ENCODE measurements at places on chromosomes 2 and 18. TPM values are rescaled to one million over a fixed set of nuclear protein-coding genes. Genes with fewer than 3 reads are reported as not detected.

GRCh38 chr2:143946436-143947391 is 573.2 kb downstream of the ZEB2 start:
- DNase-seq = no peak

DNA sequence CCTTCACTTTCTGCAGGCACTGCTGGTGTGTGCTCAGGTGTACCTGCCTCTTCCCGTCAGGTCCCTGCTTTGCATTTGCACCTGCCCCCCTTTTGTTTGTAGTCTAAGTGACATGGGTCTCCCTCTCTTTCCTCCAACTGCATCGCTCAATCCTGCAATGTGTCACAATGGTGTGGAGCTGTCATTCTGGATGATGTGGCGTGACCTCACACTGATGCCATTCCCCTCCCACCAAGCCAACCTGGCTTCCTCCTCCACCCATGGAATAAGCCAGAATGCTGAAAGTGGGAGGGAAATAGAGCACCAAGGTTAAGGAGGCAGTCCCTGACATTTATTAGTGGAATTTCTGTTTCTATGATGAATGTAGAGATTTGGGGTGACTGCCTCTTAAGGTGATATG is 156.7 kb downstream of the ZBTB7C start:
- no peak for DNase-seq

DNA sequence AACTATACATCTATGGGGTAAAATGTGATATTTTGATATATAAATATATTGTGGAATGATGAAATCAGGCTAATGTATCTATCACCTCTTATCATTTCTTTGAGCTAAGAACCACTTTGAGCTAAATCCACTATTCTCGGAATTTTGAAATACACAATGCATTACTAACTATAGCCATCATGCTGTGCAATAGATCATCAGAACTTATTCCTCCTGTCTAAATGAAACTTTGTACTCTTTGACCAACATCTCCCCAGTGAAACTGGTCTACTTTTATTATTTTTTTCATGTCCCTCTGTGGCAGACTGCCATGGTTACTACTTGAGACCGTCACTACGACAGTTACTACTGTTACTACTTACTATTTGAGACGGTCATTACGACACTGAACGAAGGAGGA is 11.4 kb downstream of the PECR start:
- no peak for DNase-seq

DNA sequence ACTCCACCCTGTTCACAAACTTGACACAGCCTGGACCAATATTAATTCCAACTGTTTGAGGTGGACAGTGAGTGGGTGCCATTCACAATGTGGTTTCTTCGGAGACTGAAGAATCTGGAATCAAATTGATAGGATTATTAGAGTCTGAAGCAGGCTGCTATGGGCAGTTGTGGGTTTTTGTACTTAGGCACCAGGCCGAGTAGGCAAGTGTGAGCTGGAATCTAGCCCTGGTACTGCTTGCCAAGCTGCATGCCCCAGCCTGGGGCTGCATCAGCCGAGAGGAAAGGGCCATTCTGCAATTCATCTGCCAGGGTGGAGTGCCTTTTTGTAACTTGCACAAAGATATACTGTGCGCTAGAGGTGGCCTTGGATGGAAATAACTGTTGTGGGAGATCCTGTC is 654.7 kb upstream of the FANCL start:
- DNase-seq = no peak

- no peak for DNase-seq
These were observed 19.5 kb upstream of the ASXL3 start for GRCh38 chr18:33558529-33558928.

DNA sequence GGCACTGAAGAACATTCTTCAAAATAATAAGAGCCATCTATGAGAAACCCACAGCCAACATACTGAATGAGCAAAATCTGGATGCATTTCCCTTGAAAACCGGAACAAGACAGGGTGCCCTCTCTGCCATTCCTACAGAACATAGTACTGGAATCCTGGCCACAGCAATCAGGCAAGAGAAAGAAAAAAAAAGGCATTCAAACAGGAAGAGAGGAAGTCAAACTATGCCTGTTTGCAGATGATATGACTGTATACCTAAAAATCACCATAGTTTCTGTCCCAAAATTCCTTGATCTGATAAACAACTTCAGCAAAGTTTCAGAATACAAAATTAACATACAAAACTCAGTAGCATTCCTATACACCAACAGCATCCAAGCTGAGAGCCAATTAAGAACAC is 119.5 kb upstream of the PARD3B start:
- peak; percentile 76 for DNase-seq

DNA sequence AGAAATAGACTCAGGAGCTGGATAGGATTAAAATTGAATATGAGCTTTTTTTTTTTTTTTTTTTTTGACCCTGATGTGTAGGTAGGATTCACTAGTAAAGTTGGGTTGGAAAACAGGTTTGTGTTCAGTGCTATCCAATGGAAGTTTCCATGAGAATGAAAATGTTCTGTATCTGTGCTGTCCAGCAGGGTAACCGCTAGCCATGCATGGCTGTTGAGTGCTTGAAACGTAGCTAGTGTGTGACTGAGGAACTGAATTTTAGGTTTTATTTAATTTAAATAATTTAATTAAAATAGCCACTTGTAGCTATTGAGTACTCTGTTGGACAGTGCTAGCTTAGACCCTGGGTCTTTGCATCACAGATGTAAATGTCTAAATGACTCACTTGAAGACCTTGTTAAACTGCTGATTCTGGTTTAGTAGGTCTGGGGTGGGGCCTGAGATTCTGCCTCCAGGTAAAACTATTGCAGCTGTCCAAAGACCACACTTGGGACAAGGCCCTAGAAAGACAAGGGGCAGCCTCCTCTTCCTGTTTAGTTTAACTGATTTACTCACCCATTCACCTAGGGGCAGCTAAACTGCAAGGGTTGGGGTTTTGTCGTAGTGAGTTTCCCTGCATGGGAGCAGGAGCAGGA is 84.7 kb upstream of the STON1 start:
- DNase-seq = no peak

- DNase-seq = no peak
These were observed 106.2 kb downstream of the RTP5 start for GRCh38 chr2:241975593-241976284.

DNA sequence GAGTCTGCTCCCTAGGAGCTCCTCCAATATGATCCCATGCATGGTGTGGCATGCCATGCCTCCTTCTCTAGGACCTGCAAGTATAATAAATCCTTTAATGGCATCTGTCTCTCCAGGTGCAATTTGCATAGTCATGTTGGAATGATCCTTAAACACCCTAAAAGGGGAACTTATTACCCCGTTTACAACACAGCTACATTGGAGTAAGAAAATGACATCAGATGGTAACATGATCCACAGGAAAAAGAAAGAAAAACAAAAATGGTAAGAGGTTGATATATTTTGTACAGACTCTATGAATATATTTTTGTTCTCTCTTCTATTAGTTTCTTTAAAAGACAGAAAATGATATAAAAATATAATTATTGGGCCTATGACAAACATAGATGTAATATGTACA is 79.0 kb downstream of the CRACDL start:
- DNase-seq = no peak

DNA sequence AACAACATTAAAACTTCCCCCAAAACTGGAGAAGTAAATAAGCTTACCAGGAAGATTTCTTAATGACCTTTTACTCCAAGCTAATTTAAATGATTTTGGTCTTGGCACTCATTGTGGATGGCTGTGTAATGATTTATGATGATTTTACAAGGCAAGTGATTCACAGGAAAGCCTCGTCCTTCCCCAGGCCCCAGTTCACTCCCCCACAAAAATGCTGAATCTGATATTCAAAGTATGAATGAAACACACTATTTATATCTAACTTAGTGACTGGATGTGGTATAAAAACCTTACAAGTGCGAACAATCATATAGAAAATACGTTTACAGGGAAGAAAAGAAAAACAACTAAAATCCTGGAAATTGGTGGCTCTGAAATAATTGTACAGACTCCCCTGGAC is 49.8 kb downstream of the ZNF516 start:
- no peak for DNase-seq

DNA sequence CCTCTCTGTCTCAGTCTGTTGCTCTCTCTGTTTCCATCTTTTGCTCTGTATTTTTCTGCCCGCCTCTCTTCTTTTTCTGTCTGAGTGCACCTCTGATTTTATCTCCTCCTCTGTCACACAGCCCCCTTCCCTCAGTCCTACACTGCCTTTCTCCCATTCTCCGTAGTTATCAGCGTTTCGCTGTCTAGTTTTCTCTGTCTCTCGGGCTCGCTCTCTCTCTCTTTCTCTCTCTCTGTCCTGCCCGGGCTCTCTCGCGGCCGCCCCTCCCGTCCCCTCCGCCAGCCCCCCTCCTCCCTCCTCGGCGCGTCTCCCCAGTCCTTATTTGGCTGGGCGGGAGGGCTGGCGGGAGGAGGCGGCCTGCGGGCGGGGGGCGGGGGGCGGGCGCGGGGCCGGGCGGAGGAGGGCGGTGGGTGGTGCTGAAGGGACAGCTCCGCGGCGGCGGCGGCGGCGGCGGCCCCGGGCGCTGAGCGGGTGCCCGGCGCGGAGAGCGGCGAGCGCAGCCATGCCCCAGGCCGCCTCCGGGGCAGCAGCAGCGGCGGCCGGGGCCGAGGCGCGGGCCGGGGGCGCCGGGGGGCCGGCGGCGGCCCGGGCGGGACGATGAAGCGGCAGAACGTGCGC is at the start of gene KCNK3:
Gene KCNK3, plus strand, starts transcription at position 444 of the 618 bp plus-strand sequence. Its CDS starts 154 bp downstream, at position 598.
- DNase-seq = no peak

DNA sequence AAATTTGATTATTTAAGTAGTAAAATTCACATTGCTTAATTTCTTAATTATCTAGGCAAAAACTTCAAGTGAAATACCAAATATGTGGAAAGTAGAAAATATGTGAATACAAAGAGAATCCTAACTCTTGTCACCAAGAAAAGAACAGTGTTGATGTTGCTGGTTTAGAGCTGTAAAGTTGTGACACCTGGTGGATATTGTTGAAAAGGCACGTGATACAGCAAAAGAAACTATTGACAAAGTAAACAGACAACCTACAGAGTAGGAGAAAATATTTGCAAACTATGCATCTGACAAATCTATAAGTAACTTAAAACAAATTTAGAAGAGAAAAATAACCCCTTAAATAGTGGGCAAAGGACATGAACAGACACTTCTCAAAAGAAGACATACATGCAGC is 25.6 kb upstream of the ZC3H15 start:
- no peak for DNase-seq

DNA sequence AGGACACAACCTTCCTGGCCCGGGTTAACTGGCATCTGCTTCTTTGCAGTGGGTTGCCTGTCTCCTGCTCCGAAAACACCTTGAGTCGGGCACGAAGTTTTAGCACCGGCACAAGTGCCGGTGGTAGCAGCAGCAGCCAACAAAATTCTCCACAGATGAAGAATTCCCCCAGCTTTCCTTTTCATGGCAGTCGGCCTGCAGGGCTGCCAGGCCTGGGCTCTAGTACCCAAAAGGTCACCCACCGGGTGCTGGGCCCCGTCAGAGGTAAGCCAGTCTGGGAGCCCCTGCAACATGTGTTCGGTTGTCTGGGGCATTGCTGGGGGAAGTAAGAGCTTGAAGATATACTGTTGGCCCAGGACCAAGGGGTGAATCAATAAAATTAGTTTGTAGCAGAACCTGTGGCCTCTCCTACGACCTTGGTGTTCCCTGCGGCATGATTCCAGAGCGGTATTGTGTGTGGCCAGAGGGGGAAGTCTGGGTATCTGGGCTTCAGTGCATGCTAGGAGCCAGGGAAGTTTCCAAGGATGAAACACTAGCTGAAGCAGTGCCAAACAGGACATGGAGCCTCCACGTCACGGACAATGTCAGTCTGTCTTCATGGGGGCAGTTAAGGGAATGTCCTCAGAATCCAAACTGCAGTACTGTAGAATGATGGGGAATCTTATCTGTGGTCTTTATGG is 7.8 kb downstream of the AGBL5 start:
- peak; percentile 39 for DNase-seq

- no peak for DNase-seq
These were observed 2.6 kb downstream of the STRN start for GRCh38 chr2:36963734-36964133.

- no peak for DNase-seq
These were observed 248.5 kb downstream of the CDH20 start for GRCh38 chr18:61581578-61582201.

- DNase-seq = no peak
These were observed 10.4 kb upstream of the ZNF512 start for GRCh38 chr2:27572439-27572838.

DNA sequence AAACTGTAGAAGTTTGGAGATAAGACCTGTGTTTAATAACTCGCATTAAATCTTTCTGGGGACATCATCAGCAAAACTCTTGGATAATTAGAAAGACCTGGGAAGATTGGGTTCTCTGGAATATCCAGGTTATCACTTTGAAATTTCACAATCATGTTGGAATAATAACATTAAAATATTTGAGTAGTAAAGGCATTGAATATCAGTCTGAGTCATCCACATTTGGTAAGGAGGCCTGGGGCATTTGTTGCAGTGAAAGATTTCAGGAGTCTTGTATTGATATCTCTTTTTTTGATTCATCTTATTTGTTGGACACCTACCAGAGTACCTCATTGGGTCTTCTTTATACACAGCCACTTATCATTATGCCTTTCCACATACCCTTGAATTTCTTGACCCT is 95.9 kb downstream of the EPB41L5 start:
- no peak for DNase-seq

DNA sequence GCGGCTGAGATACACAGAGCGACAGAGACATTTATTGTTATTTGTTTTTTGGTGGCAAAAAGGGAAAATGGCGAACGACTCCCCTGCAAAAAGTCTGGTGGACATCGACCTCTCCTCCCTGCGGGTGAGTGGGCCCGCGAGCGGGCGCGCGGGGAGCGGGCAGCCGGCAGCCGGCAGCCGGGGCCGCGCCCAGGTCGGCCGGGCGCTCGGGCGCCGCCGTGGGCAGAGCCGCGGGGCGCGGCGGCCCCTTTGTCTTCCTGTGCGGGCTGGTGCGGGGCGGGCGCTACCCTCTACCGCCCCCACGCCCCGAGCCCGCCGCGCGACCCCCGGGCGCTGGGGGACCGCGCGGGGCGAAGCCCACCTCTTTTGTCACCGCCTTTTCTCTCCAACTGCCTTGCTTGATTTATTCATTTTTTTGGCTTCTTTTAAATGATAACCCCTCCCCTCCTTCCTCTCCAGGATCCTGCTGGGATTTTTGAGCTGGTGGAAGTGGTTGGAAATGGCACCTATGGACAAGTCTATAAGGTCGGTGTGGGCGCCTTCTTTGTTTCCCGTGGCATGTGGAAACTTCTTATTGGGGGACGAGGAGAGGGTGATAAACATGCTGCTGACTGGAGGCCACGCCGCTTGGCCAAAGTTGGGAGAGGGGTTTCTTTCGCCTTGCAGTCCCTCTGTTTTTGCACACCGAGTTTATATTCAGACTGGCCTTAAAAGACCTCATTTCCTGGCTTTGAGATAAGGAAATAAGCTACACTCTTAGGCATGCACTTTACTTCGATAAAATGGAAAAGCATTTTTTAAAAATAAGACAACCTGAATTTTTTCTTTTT is 722 bp downstream of the MAP4K4 start:
- no peak for DNase-seq

GRCh38 chr2:26335231-26335630 is 10.7 kb upstream of the SELENOI start:
- no peak for DNase-seq

- no peak for DNase-seq
These were observed 88.0 kb upstream of the GPC1 start for GRCh38 chr2:240347373-240347940.

Gene SERPINB11
- not detected for total RNA-seq

Gene HTR2B
- total RNA-seq = 6.1 TPM

Gene CABYR
- total RNA-seq = 1.5 TPM

Gene SETBP1
- 3.7 TPM for total RNA-seq

Gene HOXD9
- total RNA-seq = not detected

Gene ZNF385B
- not detected for total RNA-seq

Gene MLPH
- not detected for total RNA-seq

Gene HEATR5B
- total RNA-seq = 32.5 TPM

Gene CEBPZ
- 49.6 TPM for total RNA-seq
